ENCODE measurements at places on chromosomes 2 and 18.

DNA sequence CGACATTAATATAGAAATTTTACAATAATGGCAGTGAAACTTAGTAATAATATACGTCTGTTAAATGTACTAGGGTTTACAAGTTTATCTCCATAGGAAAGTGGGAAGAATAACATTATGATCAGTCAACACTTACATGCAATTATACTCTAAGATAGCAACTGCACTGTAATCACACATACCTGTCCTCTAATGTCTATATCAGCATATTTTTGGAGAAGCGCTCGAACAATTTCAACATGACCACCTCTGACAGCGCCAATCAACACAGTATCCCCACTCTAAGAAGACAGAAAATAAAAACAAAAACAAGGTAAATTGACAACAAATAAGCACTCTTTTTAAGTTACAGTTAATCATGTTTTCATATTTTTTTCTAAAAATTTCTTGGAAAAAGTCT, 37.2 kb downstream of the KIDINS220 start:
- no peak for DNase-seq

GRCh38 chr18:51337406-51337805, 139.9 kb upstream of the MEX3C start:
- no peak for DNase-seq

DNA sequence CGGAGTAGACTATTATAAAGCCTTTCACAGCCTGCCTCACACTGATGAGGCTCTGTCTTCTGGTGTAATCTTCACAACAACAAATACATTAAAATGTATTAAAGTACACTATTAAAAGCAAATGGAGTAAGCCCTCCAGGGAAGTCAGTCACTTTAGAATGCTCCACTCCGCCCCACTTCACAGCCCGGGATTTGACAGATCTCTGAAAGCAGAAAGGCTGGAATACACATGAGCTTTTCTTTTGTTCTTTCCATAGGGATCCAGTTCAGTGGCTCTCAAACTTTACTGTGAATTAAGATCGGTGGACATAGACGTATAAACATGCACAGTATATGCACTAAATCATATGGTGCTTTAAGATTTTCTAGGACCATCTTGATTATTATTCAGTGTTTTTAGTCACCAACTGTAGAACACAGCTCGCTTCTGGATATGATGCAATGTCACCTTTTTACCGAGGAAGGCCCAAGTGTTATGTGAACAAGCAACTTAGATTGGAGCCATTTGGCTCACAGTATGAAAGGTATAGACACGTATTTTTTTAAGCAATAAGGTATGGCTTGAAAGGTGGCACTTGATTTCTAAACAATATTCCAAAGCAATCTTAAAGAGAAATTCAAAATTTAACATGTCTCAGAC, 151.1 kb downstream of the PRKCE start:
- DNase-seq: no peak

- no peak for DNase-seq
Observed at GRCh38 chr2:144421606-144422510, 98.1 kb downstream of the ZEB2 start.

DNA sequence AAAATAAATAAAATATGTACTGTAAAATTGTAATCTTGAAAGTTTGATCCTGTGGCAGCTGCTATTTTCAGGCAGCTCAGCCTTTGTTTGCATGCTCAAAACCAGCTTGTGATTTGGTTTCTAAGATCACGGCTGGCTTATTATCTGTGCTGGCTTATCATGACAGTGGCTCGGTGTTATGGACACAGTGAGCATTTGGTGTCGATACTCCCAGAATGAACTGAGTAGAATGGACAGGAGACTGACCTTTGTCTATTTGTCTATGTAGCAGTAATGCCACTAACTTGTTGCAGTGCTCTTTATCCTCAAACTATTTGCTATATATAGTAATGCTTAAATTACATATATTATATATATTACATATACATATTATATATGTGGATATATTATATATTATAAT, 58.8 kb downstream of the NEDD4L start:
- no peak for DNase-seq

GRCh38 chr2:187549951-187550555, 4.2 kb downstream of the TFPI start:
- DNase-seq: no peak

DNA sequence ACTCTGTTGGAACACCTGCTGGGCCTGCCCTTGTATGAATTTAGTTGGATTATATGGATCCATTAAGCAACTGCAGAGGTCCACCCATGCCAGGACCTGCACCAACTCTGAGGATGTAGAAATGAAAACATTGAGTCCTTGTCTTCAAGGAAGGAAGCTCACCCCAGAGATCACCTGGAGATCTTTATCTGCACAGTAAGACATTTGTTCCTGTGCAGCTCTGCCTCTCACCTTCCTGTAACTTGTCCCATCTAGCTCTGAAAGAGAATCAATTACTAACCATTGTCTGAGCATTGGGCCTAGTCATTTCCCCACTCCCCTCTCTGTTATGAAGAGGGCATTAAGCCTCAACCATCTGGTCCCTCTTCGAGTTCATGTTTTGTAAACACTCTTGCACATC, 105.2 kb upstream of the YWHAQ start:
- no peak for DNase-seq

- no peak for DNase-seq
Observed at GRCh38 chr2:114368705-114369104, 73.7 kb upstream of the DPP10 start.

DNA sequence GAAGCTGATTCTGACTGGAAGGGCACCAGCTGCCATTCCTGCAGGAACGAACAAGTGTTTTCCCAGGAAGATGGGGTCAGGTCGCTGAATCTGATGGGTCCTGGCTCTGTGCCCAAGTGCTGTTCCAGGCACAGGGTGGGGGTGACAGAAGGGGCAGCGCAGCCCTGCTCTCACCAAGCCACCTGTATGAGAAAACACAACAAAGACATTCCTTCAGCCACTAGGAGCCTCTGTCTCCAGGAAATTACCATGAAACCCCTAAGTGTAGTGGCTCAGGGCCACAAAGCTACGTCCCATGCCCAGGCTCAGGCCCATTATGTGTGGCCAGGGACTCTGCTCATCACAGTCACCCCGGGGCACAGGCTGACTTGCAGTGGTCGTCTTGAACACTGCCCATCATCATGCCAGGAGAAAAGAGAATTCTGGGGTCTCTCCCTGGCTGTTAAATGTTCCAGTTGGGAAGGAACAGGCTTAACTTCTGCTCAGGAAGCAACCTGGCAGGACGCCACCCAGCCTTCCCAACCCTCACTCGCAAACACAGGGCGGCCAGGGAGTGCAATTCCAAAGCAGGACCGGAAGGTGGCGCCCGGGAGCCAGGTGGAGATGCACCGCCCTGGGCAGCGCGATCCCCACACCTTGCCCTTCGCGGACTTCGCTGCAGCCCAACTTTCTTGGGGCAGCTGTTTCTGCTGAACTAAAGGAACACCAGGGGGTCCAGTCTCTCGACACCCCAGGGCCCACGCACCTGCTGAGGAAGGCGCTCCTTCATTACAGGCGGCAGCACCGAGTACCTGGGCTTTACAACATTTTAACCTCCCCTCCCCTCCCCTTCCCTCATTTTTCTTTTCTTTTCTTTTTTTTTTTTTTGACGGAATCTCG, 11.0 kb upstream of the SFTPB start:
- DNase-seq: peak; percentile 36

DNA sequence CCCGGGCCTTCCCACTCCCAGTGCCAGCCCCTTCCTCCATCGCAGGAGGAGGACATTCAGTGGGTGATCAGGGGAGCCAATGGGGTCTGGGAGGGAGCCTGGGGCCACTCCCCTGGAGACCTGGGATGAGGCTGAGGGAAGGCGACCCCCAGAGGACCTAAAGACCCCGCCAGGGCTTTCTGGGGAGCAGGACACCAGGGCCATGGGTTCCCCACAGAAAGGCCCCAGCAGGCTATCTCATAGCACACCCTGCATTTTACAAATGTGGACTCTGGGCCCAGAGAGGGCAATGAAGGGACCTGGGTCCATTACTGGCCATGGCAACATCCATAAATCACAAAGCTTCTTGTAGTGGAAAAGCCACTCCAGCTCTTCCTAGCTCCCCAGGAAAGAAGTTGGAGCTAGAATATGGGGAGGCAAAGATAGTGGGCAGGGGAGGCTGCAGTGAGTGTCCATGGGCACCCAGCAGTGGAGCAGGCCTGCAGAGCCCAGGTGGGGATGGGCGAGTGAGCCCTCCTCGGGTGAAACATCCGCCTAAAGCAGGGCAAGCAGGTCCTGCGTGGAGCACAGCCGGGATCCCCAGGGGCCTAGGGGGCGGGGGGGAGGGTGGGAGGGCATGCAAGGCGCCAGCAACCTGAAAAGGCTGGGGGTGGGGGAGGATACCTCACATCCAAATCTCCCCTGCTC, 13.8 kb downstream of the CYP26B1 start:
- no peak for DNase-seq

DNA sequence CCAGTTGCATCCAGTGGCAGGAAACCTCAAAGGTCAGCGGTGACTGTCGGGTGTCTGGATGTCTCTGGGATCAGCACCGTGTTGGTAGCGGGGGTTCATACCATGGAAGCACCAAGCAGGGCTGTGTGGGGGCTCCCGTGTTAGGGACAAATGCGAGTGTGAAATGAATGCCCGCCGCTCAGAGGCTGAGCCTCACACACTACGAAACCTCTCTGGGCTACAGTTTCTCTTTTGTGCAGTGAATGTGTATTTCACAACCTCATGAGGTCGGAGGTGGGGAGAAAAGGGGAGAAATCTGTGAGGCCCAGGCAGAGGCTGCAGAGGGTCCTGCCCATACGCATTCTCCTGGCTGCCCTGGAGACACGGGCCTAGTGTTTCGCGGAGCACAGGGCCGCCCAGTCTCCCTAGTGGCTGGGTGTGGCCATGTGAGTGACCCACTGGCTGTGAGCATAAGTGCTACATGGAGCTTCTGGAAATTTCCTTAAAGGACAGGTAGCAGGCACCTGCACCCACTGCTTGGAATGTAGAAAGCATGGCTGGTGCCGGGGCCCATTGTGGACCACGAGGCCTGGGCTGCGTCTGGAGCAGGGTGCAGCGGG, 138.0 kb upstream of the GLI2 start:
- no peak for DNase-seq

DNA sequence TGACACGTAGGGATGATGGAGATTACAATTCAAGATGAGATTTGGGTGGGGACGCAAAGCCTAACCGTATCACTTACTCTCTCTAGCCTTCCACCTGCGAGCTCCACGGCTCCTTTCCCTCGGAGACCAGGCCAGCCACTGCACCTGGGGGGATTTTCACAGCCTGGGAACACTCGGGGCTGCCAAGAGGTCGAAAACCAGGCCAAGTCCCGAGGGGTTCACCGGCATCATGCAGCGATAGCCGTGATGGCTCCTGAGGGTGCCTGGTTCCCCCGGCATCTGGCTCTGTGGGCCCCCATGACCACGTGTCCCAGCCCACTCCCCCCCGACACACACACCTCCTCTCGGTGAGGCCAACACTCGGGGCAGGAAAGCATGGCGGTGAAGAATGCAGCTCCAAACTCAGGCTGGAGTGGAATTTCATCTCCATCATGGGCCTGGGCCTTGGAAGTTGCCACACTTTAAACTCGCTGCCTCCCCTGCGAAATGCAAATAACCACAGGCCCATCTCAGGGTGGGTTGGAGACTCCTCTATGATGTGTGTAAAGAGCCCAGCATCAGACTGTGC, 32.6 kb downstream of the ADCY3 start:
- no peak for DNase-seq

DNA sequence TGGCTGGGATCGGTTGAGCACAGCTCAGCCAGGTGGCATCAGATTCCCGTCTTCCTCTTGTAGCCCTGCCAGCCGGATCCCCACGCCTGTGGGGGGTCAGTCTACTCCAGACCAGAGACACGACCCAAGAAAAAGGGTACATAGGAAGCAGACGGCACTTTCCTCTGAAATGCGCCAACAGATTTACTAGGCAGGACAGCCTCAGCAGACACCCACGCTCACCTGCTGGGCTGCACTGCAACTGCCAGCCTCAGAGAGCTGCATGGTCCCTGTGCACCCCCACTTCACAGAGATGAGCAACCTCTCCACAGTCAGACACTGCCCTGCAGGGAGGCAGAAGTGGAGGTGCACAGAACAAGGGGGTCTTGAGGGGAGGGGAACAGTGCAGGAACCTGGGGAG, 75.7 kb upstream of the OTOS start:
- no peak for DNase-seq

DNA sequence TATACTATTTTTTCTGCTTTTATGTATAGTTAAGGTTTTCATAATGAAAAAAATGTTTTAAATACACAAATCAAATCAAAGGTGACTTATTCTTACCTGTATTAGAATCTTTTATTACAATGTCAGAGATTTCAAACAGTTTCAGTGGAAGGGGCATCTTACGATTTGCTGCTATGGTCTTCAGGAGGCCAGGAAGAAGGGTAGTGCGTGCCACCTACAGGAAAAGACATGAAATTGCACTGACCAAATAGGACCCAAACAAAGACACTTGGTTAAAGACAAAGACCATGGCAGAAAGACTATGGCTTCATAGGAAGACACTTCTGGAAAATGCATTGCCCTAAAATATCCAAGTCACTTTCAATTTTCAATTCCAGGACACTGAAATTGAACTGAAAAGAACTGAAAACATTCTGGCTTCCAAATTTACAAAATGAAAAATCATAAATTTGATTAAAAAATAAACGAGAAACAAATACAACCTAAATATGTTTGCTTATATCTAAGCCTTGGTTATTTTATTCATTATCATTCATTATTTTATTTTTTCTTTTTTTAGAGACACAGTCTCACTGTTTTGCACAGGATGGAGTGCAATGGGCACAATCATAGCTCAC, 42.1 kb downstream of the FARSB start:
- no peak for DNase-seq

- no peak for DNase-seq
Observed at GRCh38 chr2:85774126-85774978, 20.6 kb downstream of the ATOH8 start.

DNA sequence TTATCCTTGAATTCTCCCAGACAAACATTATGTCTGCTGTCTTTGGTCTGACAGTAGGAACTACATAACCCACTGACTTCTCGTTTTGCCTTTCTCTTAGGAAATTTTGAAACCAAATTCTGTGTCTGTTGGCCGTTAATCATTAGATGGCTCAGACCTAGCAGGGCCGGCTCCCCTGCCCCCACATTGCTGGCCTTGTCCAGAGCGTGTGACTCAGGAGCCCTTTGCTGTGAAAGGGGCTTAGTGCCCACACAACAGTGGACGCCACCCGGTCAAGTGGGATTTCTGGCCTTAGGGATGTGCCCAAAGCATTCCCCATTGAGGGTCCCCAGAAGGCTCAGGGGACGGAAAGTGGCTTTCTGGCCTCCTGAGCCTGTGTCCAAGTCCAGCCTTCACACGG, 137.5 kb downstream of the CTIF start:
- DNase-seq: no peak

- DNase-seq: no peak
Observed at GRCh38 chr2:131659168-131659572, 131.5 kb downstream of the CCDC74A start.

- DNase-seq: no peak
Observed at GRCh38 chr2:9793918-9794717, 49.2 kb upstream of the TAF1B start.

Data from fibroblast of skin of left biceps (primary cell).